Activated CD4-positive, CD25-positive, alpha-beta regulatory T cell (primary cell): ENCODE measurements at places on chromosomes 13 and 19.

GRCh38 chr13:105914291-105915036 is 621.0 kb downstream of the EFNB2 start:
- no peak for DNase-seq

DNA sequence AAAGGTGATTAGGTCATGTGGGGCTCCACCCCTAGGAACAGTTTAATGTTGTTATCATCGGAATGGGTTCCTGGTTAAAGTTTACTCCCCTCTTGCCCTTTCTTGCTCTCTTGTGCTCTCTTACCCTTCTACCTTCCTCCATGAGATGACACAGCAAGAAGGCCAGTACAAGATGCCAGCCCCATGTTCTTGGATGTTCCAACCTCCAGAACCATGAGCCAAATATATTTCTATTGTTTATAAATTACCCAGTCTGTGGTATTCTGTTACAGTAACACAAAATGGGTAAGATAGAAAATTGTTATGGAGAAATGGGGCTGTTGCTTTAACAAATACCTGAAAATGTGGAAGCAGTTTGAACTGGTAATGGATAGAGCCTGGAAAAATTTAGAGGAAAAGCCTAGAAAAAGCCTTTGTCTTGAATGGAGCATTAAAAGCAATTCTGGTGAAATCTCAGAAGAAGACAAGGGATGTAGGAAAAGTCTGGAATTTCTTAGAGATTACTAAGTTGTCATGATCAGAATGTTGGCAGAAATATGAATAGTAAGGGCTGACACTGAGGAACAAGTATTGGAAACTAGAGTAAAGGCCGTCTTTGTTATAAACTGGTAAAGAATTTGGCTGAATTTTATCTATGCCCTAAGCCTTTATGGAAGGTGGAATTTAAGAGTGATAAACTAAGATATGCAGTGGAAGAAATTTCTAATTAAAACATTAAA is 53.5 kb upstream of the TSC22D1 start:
- DNase-seq: no peak

DNA sequence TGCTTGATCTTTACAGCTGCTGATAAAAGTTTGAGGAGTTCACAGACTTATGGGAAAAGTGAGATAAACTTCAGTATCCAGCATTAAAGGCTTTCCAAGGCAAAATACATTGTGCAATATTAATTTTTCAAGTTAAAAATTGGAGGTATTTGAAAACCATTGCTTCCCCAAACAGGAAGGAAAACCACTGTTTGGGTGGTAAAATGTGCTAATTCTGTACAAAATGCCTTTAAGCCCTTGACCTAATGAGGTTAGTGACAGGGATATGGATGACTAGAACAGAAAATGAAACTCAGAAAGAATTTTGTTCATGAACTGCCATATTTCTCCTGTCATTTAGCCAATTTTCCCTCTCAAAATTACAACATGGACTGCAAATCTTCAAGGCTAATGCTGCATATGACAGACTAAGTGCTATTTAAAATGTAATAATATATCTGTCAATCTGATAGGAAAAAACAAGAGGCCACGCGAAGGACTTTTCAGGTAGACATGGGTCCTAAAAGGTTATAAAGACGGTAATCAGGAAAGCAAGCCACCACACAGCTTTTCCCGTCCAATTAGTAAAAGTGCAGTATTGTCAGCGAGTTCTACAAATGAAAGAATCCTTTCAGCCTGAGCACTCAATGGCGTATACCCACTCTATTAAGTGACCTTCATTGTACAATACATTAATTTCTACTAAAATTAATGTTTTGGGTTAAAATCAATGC is 212.8 kb downstream of the ENOX1 start:
- DNase-seq: no peak

- no peak for DNase-seq
Measured at GRCh38 chr19:55962186-55962585, 14.6 kb downstream of the NLRP8 start.

DNA sequence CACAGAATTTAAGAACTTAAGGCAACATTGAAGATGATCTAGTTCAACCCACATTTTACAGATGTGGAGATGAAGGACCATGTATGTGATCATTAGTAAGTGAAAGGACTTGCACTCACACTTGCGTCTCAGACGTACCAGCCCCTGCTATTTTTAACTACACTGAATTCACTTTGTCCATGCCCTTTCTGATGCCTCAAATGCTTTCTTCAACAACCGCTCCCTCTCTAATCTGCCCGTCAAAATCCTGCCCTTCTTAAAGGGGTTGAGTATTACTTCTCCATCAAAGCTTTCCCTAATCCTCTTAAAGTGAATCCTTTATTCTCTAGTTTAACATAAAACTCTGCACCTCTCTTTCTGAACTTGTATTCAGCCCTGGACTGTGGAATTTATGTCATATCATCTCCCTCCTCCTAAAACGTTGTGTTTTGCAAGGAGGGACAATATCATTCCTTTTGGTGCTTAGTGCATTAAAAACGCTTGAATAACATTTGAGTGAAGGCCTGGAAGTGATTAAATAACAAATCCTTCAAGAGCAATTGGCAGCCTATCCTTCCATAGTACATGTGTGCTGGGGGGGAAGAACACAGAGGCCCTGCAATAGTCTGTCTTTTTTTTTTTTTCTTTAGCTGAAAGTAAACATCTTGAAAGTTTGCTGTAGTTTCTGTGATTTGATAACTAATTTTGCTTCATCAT is 493.3 kb downstream of the LMO7 start:
- DNase-seq: no peak

- DNase-seq: no peak
Measured at GRCh38 chr13:78841358-78841963, 182.5 kb upstream of the OBI1 start.

DNA sequence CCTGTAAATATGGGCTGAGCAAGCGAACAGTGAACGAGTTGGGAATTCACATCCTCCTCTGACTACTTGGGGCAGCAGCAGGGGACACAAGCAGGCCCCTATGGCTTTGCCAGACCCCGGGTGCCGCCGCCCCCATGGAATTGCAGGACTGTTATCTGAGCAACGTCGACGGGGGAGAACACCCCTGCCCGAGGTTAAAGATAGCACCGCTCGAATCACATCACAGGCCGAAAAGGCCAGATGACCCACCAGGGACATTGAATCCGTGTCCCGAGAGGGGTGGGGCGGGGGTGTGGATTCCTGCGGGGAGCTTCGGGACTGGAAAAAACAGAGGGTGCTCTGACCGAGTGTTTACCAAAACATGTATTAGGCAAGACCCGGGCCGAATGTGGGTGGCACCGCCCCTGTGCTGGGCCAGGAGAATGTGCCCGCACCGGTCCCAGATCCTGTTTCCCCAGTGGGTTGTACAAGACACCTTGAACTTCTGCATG is 9.1 kb downstream of the FEM1A start:
- DNase-seq: no peak

DNA sequence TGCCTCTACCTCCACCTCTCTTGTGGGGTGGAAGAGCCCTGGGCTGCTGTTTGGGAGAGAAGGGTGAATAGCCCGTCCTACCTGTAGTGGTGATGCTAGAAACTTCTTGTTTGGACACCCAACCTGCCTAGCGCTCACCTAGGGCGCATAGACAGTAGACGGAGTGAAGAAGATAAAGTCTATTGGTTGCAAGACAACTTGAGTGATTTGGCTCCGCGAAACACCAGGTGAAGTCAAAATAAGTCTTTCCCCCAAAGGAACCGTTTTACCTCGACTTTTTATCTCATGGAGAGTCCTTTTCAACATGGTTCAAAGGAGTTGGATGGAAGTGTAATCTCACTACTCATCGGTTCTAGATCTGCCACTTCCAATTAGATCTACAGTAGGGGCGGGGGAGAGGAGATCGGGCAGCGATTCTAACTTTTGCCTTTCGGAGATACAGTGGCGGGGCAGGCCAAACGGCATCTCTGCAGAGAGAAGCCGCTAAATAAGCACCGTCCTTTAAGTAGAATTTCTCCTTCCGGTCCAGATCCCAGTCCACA is 694 bp upstream of the ZIC5 start:
- no peak for DNase-seq

DNA sequence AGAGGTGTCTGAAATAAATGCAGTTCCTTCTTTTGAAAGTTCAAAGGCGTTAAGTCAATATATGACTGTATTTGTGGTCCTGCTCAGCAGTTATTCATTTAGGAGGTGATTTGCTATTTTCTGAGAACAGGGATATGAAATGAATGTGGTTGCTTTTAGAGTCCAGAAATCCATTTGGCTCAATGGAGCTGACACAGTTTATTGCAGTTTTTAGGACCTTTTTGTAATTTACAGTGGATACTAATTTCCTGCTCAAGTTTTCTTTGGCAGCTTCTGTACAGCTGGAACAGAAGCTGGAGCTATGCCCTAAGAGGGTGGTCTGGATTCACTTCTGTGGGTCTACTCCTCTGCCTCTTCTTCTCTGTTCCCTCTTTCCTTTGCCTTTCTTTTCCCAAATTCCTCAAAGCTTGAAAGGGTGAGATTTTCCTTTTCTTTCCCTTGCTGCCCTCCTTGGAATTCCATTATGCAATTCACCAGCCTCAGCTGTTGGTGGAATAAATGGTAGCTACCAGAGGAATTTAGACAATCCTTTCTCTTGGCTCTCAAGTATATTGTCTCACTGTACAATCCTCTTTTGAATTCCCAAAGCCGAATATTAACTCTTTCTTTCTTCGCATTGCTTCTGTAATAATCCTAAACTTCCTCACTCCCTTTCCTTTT is 39.9 kb downstream of the ITGBL1 start:
- no peak for DNase-seq

- DNase-seq: no peak
Measured at GRCh38 chr19:40995355-40995754, 4.3 kb downstream of the CYP2B6 start.

DNA sequence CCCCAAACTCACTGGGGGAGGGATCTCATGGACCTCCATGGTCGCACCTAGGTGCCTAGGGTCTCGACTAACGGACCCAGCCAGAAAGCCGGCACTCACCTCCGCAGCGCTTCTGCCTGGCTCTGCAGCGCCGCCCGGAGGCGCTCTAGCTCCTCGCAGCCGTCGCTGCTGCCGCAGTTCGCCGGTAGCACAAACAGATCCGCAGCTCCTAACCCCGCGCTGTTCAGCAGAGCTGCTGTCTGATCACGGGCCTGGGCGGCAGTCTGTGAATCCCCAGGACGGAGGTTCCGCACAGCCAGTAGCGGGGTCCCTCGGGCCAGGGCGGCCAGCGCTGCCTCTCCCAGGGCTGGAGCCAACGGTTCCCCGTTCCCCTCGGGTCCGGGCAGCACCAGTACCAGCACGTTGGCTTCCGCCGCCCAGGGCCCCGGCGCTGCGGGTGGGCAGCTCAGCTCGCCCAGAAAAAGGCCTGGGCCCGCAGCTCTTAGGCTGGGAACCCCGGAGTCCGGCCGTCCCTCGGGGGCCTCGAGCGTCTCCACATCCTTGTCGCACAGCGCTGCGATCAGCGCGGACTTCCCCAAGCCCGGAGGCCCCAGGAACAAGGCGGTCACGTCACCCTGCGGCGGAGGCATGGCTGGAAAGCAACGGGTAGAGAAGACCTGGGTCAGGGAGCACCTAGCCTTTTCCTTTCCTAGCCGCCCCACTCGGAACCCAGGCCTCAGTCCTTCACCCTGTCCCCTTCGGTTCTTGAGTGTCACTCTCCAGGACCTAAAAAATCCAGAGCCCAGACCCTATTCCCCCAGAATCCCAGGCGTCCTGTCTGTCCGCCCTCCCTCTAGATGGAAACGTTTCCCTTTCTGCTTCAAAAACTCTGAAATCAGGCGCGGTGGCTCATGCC is 977 bp downstream of the IRGQ start:
- DNase-seq: peak; percentile 53

DNA sequence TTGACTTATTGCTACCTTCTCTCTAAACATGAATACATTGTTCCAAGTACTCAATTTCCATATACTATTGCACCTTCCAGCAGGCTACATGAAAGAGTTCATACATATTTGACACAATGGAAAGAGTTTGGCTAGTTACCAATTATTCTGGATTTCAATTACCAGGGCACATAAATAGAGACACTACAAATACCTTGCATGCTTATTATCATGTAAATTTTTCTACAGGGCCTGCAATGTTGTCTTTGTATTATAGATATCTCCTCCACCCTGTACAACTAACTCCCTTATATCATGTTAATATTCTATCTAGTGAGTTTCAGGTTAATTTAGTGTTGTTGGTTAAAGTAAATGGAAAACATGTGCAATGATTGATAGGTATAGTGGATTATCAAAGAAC is 540.7 kb upstream of the SLITRK5 start:
- no peak for DNase-seq

DNA sequence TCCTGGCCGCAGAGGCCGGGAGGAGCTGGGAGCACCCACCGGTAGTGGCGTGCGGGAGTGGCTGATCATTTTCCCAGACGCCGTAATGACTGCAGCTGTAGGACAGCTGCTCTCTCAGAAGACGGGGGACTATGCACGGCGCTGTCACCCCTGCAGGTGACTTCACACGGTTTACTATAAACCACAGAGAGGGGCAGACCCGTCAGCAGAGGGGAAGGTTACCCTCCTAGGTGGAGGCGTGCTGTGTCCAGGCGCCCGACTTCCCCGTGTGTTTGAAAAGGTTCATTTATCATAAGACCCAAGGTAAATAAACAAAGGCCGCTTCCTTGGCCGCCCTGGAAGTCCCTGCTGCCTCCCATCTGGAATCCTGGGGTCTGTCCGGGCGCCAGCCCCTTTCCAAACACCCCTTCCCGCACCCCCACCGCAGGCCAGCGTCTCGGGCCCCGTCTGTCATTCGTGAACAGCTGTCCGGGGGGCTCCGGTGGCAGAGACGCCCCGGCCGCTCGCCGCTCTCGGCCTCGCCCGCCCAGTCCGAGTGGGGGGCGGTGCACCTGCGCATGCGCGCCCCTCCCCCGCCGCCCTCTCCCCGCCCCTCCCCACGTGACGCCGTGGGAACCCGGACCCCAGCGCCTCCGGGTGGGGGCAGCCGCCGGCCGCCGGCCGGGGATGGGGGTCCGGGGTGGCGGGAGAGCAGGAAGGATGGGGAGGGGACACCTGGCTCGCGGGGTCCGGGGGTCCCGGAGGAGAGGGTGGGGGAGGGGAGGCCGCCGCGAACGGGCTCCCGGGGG is 915 bp downstream of the SHC2 start:
- DNase-seq: no peak

GRCh38 chr13:112545856-112546255 is 42.1 kb downstream of the TUBGCP3 start:
- no peak for DNase-seq

DNA sequence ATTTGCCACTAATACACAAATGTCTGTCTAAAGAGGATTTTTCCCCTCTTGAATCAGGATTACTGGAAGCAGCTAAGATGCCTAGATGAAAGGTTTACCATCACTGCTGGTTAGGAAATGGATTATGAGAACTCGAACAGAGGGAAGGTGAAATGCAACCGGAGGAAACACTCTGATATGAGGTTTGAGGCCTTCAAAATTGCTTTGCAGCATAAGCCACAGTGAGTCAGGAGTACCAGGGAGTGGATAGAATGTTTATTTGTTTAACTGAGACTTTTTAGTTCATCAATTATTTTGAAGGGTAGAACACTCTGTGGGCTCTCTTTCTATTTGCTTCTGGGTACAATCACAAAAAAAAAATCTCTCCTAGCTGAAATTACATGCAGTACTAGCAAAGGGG is 18.1 kb downstream of the CDADC1 start:
- no peak for DNase-seq

DNA sequence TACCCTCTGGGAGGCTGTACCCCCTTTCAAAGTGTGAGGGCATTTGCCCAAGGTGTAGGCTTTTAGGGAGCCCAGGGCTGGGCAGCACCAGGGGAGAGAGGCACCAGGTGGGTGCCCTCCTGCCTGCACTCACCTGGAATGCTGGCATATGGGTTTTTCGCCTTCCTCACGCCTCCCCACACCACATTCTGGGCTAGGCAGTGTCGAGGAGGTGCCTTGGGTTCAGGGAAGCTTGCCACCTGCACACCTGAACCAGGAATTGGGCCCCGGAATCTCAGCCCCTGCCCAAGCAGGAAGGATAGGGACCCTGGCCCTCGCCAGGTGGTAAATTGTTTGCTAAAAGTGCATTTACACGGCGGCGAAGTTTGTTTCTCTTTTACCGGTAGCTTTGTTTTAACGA is 5.1 kb upstream of the TSHZ3 start:
- no peak for DNase-seq
